ENCODE measurements at places on chromosomes 2 and 18.

DNA sequence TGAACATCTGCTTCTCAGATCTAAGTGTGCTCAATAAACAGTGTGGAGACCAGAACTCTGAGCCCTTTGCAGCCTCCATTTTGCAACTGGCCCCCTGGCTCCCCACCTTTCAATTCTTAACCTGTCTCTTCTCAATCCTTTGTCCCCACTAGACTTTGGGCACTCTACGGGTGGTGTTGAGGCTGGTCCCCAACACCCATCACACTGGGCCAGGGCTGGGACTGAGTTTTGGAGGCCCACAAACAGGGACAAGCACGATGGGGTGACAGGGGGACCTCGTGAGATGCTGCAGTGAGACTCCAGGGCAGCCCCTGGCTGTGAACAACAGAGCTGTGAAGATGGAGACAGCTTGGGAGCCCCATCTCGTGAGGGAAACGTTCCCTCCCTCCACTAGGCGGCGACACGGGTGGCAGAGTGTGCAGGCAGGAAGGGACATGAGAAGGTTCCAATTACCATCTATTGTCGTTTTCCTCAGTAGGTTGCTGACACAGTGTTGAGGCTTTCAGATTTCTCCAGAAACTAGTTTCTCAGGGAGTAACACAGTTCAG, 1.2 kb downstream of the ANKMY1 start:
- DNase-seq, result no peak

GRCh38 chr2:30655660-30656059, 151.6 kb downstream of the CAPN13 start:
- no peak for DNase-seq

DNA sequence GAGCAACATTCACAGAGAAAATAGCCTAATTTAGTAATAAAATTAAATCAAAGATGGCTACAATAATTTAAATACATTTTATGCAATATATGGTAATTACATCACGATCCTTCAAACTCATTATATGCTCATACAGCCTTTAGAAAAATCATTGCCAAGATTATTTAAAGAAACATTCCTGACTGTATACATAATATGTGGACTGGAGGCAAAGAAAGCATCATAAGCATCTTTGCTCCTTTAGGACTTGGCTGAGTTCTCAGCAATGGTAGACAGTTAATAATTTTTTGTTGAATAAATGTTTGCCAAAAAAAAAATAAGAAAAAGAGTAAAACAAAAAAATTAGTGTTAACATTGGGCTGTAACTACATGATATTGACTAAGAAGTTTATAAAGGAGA, 26.9 kb downstream of the NCKAP5 start:
- DNase-seq, result no peak

GRCh38 chr2:239732666-239733010, 292.5 kb downstream of the NDUFA10 start:
- no peak for DNase-seq

GRCh38 chr18:23487738-23488570, 15.4 kb upstream of the RMC1 start:
- no peak for DNase-seq

DNA sequence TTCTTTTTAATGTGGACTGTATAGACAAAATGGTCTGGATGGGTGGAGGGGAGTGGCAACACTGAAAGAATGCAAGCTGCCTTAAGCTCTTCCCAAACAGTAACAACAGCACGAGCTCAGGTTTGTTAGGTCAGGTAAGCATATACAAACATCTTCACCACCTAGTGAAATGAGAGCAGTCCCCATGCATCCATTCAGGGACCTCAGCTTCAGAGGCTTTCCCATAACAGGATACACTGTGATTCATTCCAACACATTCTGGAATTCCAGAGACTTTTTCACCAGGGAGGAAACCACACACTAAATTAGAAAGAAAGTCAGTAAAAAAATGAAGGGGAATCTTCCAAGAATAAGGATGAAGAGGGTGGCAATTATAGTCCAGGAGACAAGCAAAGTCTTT, 50.4 kb upstream of the BZW1 start:
- DNase-seq, result no peak

GRCh38 chr18:44098551-44099098, 582.1 kb upstream of the SETBP1 start:
- no peak for DNase-seq

DNA sequence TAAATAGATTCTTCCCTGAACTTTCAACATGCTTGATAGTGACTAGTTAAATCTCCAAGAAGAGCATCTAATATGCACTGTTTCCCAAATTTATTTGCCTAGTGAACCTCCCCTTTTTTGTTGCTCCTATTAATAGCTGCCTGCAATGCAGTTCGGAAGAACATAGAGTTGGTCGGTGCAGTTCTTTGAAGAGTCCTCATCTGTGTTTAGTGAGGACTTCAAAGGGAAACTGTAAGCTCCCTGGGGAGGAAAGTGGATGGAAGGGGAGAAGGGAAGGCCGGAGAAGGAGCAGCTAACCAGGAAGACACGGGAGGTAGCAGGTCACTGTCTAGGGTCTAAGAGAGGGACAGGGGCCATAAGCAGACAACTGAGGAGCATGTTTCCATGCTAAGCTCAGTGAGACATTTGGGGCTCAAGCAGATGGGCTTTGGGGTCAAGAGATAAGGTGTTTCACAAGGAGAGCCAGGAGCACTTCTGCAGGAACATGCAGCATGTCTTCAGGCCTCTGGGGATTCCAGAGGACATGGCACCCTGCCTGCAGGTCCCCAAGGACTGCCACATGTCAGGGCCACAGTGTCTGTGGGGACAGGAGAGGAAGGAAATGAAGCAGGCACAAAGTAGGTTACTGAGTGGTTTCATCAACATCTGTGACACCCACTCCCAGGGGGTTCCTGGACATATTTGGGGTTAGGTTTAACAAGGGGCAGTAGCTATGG, 48.7 kb upstream of the ANXA4 start:
- no peak for DNase-seq

GRCh38 chr2:29033172-29033571, 41.2 kb downstream of the PCARE start:
- DNase-seq, result no peak

GRCh38 chr2:239575931-239576445, 175.2 kb upstream of the HDAC4 start:
- DNase-seq, result no peak

- DNase-seq, result no peak
Observed at GRCh38 chr2:240650254-240650965, 25.1 kb downstream of the GPR35 start.

- DNase-seq, result no peak
Observed at GRCh38 chr2:200131307-200131706, 175.2 kb upstream of the SPATS2L start.

GRCh38 chr2:55087501-55087900, 37.2 kb upstream of the RTN4 start:
- DNase-seq, result no peak

DNA sequence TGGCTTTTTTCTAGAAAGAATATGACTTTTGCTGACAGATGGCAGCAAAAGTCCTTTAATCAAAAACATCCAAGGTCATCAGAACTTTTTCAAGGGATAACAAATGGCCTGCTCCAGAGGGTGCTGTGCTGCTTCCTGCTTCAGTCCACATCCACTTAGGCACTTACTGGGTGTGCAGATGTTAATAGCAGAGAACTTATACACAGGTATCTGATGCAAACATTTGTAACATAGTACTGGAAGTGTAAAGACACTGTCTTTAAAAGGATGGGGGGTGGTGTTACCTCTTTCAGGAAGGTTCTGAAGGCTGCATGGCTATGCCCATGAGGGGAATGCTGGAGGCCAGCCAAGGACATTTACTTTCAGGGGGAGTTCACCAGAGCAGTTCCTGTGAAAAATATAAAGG, 5.5 kb downstream of the HOXD8 start:
- no peak for DNase-seq

DNA sequence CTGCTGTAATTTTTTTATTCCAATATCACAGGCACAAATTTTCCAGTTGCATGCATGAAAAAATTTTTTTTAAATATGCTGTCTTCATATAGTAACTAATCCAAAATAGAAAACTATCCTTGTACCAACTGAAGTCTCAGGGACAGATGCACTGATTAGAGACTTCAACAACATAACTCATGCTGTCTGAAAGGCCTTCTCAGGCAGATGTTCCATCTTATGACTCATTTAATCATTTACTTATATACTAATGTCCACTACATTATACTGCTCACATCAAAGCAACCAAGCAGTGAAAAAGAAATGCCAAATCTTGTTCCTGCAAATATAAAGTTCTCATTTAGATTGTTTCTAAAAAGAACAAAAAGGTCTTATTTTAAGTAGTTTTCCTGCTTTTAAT, 53.1 kb downstream of the OLA1 start:
- no peak for DNase-seq

GRCh38 chr2:64737547-64737946, 83.8 kb upstream of the SERTAD2 start:
- no peak for DNase-seq

DNA sequence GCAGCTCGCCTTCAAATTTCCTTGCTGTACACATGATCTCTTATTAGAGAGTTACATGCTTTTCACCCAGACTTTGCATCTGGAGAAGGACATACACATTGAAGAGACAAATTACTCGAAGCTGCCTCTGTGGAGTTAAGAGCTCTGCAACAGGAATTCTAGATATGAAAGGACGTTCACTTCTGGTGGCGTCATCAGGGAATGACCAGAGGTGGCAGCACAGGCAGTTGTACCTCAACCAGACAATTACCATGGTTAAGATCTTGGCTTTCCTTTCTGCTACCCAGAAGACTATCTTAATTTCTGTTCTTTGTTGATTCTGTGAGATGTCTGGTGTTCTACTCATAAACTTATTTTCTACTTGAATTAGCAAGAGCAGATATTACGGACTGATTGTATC, 39.1 kb upstream of the MC4R start:
- DNase-seq, result no peak

- no peak for DNase-seq
Observed at GRCh38 chr2:127614731-127615130, 31.2 kb upstream of the GPR17 start.

Data from NCI-H2029 treated with DMSO at 0.1 percent for 48 hours (cell line).